Effector CD4-positive, alpha-beta T cell (primary cell): ENCODE measurements at places on chromosomes 13 and 19.

DNA sequence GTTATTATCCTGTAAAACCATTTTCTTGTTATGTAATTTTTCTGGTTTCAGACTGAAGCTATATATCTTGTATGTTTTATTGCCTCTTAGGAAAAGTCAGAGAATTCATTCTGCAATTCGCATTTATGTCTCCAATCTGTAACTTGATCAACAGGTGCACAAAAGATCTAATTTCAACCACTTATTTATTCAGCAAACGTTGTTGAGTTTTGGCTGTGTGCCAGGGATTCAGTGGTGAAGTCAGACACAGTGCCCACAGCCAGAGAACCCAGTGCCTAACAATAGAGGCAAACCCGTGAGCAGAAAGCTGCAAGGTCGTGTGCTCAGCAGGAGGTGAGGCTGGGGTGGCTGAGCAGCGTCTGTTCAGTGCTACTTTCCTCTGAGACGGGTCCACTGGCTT, 119.5 kb upstream of the MCF2L start:
- DNase-seq, result no peak

GRCh38 chr13:41013835-41014234, 5.3 kb downstream of the ELF1 start:
- DNase-seq, result no peak

GRCh38 chr13:107733276-107733675, 482.1 kb downstream of the LIG4 start:
- DNase-seq, result no peak

DNA sequence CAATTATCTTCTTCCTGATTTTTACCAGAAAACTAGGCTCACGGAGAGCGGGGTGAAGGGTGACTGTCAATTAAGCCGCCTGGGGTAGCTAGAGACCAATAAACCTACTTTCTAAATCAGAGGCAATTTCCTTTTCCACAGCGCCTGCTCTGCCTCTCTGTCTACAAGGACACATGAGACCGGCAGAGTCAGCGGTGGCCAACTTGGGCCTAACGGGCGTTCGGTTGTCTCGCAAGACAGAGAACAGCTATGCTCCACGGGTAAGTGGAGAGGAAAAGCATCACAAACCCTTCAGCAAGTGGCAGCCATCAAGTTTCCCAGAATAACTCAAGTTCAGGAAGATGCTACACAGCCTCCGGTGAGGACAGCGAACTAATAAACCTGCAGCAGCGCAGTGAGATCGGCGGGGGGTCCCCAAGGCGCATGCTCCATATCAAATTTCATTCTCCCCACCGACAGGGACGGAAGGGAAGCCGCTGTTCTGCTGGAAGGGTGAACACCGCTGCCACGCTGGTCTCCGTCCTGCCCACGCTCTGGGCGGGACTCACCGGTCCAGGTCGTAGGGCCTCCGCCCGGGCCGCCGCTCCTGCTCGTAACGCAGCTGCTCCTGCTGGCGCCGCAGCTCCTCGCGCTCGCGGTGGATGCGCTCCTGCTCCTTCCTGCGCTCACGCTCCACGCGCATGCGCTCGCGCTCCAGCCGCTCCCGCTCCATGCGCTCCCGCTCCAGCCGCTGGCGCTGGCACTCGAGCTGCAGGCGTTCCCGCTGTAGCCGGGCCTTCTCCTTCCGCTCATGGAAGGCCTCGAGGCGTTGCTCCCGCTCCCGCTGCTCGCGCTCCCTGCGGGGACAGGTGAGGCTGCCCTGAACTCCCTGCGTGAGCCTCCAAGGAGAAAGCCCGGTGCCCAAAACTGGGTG, 25.8 kb upstream of the TINCR start:
- DNase-seq, result no peak

GRCh38 chr19:41695745-41696144, 7.7 kb upstream of the CEACAM7 start:
- no peak for DNase-seq

GRCh38 chr19:53883231-53883661, 1.2 kb downstream of the PRKCG start:
- no peak for DNase-seq

- DNase-seq, result no peak
These were observed 21.7 kb downstream of the SIPA1L3 start for GRCh38 chr19:37928527-37929286.

GRCh38 chr19:1070576-1070930, 3.6 kb downstream of the ARHGAP45 start:
- DNase-seq, result no peak

GRCh38 chr13:109427148-109427547, 359.2 kb downstream of the IRS2 start:
- no peak for DNase-seq

GRCh38 chr13:66353664-66354063, 876.5 kb downstream of the PCDH9 start:
- no peak for DNase-seq

DNA sequence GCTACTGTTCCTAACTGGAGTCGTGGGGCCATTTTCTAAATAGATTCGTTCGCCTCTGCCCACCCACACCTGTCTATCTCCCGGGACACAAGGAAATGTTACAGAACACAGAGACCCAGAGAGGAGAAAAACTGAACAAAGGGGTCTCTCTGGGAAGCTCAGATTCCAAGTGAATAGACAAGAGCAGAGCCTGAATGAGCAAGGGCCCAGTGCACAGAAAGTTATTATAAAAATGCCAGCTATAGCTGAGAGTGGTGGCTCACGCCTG, 27.2 kb upstream of the FEM1A start:
- DNase-seq, result no peak

DNA sequence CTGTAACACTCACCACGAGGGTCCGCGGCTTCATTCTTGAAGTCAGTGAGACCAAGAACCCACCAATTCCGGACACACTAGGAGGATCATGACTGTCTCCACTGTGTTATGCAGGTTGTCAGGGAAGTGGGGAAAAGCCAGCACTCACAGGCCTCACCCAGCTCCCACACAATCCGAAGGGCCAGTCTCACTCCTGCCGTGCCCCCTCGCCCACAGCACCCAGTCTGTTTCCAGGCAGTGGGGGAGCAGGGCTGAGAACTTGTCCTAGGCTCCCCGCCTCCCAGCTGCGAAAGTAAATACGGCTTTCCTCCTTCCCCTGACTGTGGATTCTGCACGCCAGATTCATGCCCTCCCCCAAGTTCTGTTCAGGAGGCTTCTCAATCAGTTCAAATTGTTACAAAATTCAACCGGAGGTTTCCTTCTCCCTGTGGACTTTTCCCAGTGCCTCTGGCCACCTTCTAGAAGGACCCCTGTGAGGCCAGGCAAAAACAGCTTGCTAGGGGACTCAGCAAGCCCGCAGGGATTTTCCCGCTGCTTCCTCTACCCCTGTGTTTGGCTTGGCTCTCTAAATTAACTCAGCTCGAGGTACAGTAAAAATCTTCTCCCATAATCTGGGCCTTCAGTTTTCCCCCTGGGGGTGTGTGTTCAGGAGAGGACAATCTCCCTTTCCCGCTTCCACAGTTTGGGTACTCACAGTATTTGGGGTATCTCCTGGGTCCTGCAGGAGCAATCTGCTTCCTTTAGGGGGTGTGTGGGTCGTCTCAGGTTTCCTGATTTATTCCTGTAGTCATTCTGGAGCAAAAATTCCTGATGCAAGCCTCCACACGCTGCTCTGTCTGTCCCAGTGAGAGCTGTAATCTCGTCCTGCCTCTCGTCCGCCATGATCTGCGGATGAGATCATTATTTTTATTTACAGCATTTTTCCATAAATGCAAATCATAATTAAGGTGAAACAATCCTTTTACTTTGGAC, 899.8 kb downstream of the GPC5 start:
- DNase-seq, result no peak

DNA sequence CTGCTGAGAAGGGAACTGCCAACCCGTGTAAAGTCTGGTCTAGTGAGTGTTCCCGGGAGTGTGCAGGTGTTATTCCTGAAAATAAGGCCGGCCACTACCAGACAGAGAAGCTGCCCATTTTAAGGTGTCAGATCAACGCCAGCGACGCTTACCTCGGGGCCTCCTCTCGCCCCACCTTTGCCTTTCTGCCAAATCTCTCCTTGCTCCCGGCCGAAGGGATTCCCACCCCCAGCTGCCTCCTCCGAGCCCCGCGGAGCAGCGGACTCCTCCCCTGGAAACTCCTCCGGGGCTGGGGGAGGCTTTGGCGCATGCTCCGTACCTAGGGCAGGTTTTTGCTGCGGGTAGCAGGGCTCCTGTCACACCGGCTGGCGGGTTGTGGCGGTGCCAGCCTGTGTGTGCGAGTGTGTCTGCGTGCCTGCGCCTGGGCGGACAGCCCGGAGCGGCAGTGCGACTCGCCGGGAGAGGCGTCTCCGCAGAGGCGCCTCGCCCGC, at the start of gene HS6ST3:
Gene HS6ST3, plus strand, starts transcription at position 359 of the 491 bp plus-strand sequence.
- no peak for DNase-seq

DNA sequence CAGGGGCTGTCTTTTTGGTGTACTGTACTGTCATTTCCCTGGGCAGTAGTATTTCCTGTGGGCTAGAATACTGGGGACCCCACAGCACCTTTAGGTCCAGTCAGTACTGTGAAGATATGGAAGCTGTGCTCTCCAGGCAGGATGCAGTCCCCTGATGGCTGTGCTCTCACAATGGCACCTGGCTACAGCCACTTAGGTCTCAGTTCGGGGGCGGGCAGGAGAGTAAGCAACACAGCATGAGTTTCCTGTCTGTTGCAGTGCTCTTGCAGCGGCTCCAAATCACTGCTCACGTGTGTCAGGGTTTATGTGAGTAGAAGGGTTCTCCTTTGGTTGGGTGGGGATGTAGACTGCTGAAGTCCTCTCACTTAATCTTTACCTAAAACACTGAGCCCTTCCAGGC, 810.4 kb downstream of the DACH1 start:
- no peak for DNase-seq

DNA sequence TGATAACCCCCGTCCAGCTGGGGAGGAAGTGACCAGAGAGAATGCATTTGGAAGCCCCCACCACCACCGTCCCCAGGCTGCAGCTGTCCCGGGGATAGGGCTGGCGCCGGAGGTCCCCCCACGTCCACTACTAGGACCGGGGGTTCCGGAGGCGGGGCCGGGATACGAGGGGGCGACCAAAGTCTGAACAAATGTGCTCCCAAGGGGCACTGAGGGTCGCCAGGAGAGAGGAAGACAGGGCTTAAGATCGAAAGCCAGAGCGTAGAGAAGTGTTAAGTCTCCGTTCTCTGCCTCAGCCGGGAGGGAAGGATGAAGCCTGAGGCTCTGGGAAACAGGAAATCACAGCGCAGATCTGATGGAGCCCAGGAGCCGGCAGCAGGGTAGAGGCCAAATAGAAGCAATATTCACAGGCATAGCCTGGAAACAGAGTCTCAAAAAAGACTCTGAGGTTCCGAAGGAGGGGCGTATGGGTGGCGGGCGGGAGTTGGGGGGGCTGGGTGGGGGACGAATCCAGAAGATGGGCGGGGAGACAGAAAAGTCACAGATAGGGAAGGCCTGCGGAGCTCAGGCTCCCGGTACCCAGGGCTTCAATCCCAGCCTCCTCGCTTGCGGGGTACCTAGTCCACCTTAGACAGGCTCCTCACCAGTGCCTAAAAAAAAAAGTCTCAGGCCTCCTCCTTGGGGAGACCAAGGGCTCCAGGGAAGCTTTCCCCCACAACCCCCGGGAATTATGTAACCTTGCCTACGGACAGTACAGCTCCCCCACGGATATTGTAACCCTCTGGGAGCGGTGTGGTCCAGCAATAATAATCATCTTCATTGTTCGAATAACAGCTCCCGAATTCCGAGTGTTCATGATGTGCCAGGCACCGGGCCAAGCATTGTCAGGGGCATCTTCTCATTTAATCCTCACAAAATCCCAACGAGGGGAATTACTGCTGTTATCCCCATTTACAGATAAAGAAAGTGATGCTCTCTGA, 1.1 kb upstream of the ERF start:
- DNase-seq, result no peak

GRCh38 chr19:45641274-45642105, 2.3 kb upstream of the EML2 start:
- DNase-seq, result peak; percentile 23

DNA sequence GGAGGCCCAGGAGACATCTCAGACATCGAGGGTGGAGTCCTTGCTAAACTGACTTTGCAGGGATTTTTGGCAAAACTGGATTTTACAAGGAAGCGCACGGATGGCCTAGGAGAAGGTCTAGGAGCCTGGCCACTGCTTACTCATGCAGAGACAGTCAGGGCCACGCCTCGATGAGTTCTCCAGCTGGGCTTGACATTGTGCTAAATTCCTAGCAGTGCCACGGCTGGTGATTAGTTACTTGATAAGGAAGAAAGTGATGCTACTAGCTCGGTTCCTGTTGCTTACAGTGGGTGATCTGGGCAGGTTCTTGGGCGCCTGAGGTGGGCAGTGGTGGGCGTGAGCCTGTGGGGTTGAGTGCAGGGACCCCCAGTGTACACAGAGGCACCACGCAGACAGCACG, 143.4 kb downstream of the SOX1 start:
- DNase-seq, result no peak

DNA sequence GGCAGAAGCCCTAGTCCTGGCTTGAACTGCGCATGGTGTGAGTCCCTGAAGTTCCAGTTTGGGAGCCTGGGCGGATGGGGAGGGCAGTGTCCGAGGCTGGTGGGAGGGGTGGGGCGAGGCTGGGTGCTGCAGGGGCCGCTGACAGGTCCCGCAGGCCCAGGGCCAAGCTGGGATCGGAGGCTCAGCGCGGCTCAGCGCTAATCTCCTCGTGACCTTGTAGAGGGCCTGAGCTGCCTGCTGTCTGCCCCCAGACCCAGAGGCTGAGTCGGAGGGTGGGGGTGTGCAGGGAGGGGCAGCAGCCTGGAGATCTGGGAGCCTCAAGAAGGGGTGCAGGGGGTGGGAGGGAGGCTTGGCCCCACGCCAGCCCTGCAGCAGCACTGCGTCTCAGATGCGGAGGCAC, 3.0 kb downstream of the ATP1A3 start:
- DNase-seq, result no peak

GRCh38 chr13:45063261-45063860, 56.9 kb upstream of the GTF2F2 start:
- DNase-seq, result no peak
